Epithelial cell of esophagus (primary cell): ENCODE measurements at places on chromosomes 13 and 19.

GRCh38 chr19:49574206-49574755 is 6.1 kb downstream of the NOSIP start:
- DNase-seq = peak; percentile 65

GRCh38 chr19:1513499-1514294 is 878 bp upstream of the ADAMTSL5 start:
- DNase-seq = peak; percentile 76

GRCh38 chr13:91399189-91400062 is 1.0 kb downstream of the GPC5 start:
- DNase-seq = no peak

DNA sequence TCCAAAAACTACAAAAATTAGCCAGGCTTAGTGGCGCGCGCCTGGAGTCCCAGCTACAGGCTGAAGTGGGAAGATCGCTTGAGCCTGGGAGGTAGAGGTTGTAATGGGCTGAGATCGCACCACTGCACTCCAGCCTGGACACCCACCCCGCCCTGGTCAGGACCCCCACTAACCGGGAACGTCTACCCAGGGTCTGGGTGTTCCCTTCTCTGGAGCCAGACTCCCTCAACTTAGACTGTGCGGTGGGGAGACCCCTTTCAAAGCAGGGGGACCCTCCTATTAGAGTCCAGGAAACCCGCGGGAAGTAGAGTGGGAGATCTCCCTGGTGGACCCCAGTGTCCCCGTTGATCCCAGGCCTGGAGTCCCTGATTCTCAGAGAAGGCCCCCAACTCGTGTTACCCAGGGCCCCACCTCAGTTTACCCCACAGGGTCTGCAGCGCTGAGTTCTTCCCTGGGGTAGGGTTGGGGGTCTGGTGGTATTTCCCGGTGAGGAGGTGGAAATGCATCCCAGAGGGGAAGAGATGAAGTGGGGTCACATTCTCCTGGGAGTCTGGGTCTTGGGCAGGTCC is 6.1 kb upstream of the ARRDC2 start:
- no peak for DNase-seq

DNA sequence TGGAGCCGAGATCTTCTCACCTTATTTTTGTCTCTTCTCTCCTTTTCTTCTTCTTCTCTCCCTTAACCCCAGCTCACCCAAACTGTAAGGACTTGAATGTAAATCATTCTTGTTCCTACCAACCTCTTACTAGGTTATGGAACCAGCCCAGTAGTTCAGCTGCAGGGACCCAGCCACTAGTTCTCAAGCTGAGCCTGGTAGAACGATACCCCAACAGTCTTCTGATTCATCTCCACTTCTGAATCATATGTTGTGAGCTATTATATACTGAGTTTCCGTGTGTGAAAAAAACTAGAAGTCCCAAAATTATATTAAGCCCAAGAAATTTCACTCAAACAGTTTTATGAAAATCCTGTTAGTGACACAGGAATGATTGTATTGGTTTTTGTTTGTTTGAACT is 67.7 kb downstream of the DCT start:
- no peak for DNase-seq

- no peak for DNase-seq
Measured at GRCh38 chr13:110023729-110024644, 237.6 kb upstream of the IRS2 start.

DNA sequence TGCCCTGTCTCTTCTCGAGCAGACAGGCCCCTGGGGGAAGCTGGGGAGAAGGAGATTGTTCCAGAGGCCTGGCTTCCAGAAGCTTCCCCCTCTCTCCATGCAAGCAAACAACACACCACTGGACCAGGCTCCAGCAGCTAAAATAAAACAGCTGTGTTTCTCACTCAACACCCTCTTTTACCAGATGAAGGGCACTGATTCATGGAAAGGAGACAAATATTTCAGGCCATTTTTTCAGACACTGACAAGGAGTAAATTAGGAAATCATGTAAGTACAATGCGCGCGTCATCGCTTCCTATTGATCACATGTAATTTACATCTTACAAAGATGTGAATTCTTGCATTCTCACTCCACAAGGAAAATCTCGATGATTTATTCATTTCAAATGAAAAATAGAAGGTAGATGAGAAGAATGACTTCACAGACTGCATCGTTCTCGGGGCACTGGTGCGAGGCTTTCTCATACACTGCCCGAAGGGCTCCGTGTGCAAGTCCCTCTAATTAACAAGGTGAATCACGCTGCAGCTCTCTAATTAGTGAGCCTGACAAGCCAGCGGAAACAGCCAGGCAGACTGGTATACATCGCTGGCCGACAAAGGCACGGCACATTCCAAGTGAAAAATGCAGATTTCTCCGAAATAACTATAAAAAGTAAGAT is 153.6 kb downstream of the KCTD15 start:
- no peak for DNase-seq

DNA sequence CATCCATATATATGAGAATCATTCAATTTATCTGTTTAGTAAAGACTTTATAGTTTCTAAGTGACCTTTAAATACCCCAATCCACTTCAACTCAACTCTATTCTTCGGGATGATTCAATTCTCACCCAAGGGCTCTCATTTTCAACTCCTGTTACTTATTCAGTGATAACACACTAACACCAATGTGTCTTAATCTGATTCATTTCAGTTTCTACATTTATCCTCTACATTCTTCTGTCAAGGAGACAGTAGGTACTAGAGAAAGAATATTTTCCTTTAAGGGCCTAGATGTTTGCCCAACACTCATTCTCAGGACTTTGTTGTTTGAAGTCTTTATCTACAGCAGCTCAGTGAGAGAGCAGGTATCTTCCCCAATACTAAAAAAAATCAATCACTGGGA is 7.1 kb downstream of the ARGLU1 start:
- DNase-seq = no peak

DNA sequence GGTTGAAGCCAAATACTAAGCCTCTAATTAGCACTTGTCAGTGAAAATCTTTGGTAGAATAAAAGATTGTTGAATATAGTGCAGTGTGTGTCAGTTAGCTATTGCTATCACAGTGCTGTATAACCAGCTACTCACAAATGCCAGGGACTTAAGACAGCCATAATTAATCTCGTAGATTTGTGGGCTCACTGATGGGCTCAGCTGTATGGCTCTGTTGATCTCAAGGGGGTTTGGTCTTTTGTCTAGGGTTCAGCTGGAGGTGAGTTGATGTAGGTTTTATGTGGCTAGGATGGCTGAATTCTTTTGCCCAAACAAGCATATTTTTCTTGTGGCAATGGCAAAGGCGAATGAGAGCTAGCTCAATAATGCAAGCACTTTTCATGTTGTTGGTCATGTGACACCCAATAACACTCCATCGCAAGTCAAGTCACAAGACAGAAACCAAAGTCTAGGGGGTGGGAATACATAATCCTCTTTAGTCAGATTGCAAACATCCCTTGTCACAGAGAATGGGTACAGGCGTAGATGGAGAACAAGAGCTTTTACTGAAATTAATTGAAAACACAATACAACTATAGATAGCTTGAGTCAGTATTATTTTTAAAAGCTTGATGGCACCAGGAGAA is 121.7 kb upstream of the EDNRB start:
- no peak for DNase-seq

- DNase-seq = no peak
Measured at GRCh38 chr13:111963031-111963430, 103.9 kb upstream of the SOX1 start.

GRCh38 chr13:99053636-99054233 is 75.9 kb upstream of the DOCK9 start:
- no peak for DNase-seq

- no peak for DNase-seq
Measured at GRCh38 chr19:1975162-1975480, 34.1 kb downstream of the CSNK1G2 start.

GRCh38 chr19:2754659-2755447 is 15.0 kb upstream of the SLC39A3 start:
- no peak for DNase-seq

DNA sequence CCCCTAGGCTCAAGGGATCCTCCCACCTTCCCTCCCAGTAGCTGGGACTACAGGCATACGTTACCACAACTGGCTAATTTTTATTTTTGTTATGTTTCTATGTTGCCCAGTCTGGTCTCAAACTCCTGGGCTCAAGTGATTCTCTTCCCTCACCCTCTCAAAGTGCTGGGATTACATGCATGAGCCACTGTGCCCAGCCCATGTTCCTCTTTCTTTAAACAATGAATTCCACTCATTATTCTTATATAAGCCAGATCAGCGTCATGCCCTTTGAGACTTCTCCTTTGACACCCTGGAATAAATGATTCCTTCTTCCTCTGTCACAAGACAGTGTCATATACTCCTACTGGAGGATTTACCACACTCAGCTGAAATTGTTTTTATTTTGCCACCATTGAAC is 519.9 kb upstream of the SPRY2 start:
- no peak for DNase-seq

GRCh38 chr13:51906581-51906980 is 44.8 kb downstream of the CCDC70 start:
- DNase-seq = no peak

GRCh38 chr13:95438297-95438696 is 114.2 kb upstream of the CLDN10 start:
- DNase-seq = no peak

DNA sequence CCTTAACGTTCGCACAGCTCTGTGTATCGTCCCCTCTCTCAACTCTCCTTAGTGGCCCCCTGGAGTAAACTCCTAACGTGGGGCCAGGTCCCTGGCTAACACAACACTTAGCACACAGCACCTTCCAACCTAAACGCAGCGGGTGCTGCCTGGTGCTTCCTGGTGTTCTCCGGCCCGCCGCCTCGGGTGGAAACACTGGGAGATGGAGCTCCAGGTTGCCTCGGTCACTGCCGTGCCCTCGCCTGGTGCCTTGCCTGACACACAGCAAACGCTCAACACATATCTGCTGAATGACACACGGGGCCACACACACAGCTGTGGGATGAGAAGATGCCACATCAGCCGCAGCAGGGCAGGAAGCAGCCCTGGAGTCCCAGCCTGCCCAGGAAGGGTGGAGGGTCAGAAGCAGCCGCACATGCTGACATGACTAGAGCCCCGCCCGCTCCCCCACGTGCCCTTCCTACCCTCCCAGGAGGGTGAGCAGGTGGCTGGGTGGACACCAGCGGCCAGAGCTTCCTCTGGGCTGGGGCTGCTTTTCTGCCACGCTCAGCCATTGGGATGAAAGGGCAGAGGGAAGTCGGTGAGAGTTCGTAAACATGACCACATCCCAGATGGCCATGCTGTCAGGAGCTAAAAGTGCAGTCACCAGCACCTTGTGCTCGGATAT is 6.6 kb downstream of the PEPD start:
- no peak for DNase-seq

- DNase-seq = no peak
Measured at GRCh38 chr13:60613080-60613479, 216.1 kb downstream of the TDRD3 start.

DNA sequence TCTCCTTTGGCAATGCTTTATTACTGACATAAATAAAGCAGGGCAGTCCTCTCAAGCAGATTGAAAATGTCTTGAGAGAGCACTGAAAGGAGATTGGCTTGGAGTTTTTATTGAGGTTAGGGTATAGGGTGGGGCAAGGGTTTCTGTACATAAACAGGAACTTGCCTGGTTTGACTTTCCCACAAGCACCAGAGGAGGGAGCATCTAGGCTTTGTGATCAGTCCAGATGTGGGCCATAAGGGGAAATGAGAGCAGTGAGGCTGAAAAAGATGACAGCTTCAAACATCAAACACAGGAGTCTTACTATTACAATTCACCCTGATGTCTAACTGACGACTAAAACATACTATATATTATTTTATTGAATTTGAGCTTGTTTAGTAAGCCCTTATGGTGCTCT is 260.9 kb downstream of the MTUS2 start:
- DNase-seq = no peak

- no peak for DNase-seq
Measured at GRCh38 chr13:37046062-37046461, 13.4 kb downstream of the SUPT20H start.

GRCh38 chr13:108315273-108315672 is 45.8 kb downstream of the TNFSF13B start:
- no peak for DNase-seq

- peak; percentile 60 for DNase-seq
Measured at GRCh38 chr19:16654627-16655026, 5.3 kb downstream of the SMIM7 start.
